ENCODE measurements at places on chromosomes 1 and 21.

- DNase-seq = no peak
Measured at GRCh38 chr1:66256629-66257572, 277.1 kb upstream of the SGIP1 start.

DNA sequence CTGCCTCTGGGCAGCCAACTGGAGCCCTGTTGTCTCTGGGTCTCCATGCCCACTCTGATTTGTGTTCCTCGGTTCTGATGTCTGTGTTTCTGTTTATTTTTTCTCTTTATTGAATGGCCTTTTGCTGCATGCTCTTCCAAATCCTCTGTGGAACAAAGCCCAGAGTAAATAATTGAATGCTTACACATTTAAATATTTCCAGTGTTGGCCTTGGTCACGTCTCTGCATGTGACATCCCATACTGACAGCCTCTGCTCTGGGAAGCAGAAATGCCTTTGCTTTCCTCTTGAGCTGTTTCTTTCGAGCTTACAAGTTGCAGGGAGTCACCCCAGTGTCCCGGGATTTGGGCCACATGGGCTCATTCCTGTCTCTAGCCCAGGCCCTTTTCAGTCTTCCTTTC lies 267.9 kb downstream of the PTPRU start:
- DNase-seq = no peak

DNA sequence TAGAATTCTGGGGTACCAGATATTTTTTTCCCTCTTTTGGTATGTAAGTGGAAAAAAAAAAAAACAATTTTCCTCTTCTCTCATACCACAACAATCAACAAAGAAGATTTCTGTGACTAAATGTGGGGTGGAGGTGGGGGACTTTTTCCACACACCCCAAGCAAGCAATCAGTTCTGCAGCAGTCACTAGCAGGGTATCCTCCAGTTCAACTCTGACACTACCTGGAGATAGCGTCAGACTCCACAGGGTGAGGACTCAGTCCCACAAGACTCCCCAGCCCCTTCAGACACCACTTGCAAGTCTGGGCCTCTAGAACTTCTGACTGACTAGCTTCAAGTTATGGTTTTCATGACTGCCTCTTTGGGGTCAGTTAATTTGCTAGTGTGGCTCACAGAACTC lies 6.2 kb downstream of the DHX9 start:
- DNase-seq = no peak

DNA sequence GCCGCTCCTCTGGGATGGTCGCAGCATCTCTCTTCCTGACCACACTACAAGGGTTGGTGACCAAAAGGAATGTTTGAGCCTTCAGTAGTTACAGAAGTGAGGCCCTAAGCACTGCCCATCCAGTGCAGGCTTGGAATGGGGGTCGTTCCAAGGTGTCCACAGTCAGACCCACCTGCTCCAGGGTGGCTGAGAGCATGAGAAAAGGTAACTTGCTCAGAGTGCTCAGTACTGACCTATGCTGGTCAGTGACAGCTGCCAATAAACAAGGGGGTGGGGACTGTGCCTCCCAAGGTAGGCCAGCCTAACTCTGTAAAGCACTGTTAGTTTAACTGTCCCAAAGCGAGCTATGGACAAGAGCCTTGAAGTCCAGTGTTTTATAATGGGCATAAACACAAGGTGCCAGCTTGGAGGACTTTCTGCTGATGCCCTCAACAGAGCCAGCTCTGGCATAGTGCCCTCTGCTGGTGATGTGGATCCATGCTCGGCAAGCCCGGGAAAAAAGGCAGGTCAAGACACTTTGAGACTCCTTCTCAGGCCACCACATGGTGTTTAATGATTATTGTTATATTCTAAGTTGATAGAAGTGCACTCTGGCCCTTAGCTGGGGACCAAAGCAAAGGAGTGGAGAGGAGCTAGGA lies 78.1 kb upstream of the DNAH14 start:
- peak; percentile 51 for DNase-seq

DNA sequence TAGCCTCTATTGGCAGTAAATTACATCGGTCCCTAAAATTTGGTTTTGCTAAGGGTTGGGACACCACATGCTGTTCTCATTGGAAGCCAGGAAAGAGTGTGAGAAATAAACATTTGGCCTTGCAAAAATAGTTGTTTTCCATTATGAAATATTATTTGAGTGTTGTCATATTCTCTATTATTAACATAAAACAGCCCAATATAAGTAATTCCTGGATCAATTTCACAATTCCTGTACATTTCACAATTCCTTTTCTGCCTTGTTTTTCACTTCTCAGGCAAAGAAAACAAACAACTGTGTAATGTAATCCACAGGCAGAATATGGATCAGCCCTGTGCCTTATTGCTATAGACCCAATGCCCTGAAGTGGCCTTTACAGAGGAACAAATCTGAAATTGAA lies 40.5 kb downstream of the C1orf87 start:
- no peak for DNase-seq

DNA sequence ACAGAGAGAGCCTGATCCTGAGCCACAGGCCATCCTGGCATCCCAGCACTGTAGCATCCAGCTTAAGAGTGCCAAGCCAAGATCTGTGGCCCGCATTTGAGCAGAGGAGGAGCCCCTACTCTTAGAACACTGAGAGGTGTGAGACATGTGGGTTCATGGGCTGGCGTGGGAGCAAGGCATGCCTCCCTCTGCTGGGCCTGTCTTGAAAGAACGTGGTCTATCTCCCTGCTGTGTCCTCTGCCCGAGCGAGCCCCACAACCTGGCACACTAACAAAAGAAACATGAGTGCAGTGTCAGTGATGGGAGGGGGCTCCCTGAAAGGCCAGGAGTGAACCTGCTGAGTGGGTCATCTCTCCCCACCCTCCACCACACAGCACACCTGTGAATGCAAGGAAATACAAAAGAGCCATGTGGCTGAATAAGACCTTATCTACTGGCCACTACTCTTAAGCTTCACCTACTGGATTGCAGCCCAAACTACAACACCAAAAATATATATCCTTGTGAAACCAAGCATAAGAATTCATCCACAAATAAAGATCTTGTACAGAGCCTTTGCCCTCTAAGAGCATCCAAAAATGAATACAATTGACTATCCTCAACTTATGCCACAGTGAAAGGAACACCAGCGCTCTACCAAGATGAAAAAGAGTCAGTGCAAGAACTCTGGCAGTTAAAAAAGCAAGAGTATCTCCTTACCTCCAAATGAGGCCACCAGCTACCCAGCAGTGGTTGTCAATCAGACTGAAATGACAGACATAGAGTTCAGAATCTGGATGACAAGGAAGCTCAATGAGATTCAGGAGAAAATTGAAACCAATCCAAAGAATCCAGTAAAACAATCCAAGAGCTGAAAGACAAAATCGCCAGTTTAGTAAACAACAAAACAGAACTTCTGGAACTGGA lies 259.4 kb upstream of the DAB1 start:
- no peak for DNase-seq

DNA sequence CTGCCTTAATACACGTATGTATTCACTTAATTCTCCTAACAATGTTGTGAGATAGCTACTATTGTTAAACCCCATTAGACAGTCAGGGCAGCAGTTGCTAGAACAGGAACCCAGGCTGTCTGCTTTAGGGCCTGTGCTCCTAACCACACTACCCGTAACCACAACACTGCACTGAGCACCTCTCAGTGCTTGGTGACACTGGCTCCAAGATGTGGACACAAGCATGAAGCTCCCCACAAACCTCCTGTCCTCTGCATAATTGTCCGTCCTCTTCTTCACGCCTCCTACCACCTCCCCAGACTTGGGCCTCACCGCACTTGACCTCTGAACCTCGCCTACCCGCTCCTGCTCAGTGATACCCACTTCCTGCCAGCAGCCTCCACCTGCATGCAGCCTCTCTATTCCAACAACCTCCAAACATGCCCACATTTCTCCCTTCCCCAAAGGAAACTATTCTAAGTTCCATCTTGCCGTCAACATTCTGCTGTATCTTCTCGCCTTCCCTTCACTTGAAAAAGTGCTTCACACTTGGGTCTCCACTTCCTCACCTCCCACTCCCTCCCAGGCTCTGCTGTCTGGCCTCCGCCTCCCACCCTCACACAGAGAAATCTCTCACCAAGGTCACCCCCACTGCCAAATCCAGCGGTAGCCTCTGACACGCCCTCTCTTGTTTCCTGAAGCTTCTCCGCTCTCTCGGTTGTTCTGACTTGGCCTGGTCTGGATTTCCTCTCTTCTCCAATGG lies 14.6 kb upstream of the AHDC1 start:
- no peak for DNase-seq

DNA sequence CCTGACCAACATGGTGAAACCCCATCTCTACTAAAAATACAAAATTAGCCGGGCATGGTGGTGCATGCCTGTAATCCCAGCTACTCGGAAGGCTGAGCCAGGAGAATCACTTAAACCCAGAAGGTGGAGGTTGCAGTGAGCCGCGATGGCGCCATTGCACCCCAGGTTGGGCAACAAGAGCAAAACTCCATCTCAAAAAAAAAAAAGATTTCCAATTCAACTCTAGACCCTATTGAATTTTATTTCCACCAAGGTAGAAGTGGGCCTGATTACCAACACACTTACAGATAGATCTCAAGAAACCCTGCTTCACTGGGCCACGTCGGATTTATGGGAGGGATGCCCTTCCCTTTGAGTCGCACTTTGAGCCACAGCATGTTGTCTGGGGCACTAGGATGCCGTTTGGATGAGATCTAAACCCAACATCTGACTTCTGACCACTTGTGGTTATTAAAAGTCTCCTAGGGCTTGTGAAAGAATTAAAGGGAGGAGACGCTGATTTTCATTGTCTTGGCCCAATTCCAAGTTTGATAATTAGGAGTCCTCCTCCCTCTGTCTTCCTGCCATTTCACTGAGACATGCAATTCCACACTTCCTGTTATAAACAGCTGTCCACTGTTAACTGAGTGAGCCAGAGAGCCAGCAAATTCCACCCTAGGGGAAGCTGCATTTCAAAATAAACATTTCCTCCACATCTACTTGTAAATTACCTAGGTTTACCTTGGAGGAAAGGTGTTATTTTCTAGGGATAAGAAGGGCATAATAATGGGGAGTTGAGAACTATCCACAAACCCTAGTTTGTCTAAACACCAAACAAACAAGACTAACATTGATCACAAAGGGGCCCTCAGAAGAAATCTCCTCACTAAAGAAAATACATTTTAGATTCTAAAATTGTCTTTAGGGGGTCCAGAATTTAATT lies 5.2 kb upstream of the RERE start:
- no peak for DNase-seq

- DNase-seq = no peak
Measured at GRCh38 chr1:114117654-114118053, 36.0 kb downstream of the SYT6 start.

DNA sequence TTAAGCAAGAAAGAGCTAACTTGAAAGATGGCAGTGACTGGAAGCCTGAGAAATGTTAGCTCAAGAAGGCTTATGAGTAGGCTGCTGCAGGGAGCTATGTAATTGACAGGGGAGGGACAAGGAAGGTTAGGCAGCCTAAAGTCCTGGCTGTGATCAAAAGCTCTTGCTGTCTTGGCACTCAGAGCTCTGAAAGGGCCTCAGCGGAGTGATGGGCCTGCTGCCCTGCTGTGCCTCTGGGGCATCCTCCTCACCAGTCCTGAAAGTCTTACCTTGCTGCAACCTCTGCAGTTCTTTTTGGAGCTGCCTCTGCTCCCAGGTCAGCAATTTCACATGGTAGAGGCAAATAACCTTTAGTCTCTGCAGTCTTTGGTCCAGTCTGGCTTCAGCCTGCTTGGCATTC lies 1.8 kb downstream of the CCDC190 start:
- no peak for DNase-seq

DNA sequence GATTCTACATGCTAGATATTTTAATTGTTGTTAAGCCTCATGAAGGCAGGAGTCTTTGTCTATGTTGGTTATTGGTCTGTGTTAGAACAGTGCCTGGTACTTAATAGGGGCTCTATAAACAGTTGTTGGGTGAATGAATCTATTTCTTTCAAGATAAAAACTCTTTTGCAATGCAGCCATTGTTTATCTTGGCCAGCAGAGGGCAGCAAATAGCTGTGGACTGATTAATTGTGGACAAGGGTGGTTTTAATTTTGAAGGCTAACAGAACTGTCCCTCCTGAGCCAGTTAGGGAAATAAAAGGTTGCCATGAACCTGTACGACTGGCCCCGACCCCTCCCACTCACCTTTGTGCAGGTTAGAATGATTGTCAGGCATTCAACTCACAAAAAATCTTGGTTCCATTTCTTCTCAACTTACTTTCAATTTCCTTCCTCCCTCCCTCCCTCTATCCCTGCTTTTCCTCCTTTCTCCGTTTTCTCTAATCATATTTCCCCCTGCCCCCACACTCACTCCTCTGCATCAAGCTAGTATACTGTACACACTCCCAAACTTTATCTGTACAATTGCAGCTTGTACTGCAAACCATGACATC lies 66.3 kb upstream of the DIRAS3 start:
- DNase-seq = peak; percentile 51

- DNase-seq = no peak
Measured at GRCh38 chr1:35894183-35894582, 11.2 kb downstream of the AGO1 start.

- no peak for DNase-seq
Measured at GRCh38 chr1:228259368-228259894, 51.6 kb downstream of the OBSCN start.

All from hematopoietic multipotent progenitor cell treated with erythropoietin and hydrocortisone succinate and interleukin-3 and kit ligand, for 17 days (in vitro differentiated cells).